Activated CD4-positive, alpha-beta T cell treated with anti-CD3 and anti-CD28 coated beads for 4 hours (primary cell): ENCODE measurements at places on chromosomes 2 and 18.

- no peak for DNase-seq
Measured at GRCh38 chr2:176683618-176684111, 414.4 kb downstream of the MTX2 start.

GRCh38 chr2:198994678-198995077, 463.1 kb downstream of the SATB2 start:
- no peak for DNase-seq

DNA sequence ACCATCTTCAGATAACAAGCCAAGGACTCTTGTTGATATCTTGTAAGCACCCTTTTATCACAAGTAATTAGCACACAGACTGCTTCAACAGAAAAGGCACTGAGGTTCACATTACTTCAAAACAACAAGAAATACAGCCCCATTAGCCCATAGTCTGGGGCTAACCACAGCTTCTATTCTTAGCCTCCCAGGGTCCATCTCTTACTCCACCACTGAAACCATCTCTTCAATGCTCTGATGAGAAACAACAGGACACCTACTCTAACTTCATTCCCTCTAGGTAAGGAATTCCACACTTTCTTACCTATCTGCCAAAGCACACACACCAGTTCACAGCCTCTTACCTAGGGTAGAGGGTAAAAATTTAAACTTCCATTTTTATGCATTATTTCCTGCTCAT, 26.4 kb upstream of the CYTIP start:
- no peak for DNase-seq

DNA sequence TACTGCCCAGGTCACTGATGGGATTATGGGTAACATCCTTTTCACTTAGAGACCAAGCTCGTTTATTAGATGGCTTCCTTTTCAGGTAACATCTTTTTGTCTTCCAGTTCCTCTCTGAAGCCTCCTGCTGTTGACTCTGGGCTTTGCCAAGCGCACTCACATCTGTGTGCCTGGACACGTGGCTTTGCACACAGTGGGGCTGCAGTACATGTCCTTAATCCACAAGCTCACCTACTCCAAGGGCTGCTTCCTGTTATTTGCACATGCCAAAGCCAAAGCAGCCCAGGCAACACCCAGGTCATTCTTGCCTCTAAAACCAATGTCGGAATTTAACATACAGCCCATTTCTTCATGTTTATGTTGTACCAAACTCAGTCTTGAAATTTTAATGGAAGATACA, 124.2 kb upstream of the BOD1L2 start:
- no peak for DNase-seq

DNA sequence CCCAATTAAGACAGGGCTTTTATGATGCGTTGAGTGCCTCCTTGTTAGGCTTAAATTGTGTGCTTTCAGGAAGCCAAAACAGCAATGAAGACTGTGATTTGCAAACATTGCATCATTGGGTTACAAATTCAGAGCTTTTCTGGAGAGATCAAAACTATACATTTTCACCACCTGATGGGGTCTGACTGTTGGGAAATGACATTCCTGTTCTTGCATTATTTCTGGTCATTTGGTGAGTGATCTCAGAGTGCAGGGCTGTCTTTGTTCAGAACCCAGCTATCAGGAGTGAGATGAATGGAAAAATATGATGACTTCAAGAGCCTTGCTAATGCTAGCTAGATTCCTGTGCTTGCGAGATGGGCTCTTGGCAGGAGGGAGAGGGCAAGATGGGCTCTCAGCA, 39.1 kb downstream of the SH3RF3 start:
- no peak for DNase-seq

- DNase-seq: no peak
Measured at GRCh38 chr2:177753682-177754491, 318.7 kb downstream of the PDE11A start.

DNA sequence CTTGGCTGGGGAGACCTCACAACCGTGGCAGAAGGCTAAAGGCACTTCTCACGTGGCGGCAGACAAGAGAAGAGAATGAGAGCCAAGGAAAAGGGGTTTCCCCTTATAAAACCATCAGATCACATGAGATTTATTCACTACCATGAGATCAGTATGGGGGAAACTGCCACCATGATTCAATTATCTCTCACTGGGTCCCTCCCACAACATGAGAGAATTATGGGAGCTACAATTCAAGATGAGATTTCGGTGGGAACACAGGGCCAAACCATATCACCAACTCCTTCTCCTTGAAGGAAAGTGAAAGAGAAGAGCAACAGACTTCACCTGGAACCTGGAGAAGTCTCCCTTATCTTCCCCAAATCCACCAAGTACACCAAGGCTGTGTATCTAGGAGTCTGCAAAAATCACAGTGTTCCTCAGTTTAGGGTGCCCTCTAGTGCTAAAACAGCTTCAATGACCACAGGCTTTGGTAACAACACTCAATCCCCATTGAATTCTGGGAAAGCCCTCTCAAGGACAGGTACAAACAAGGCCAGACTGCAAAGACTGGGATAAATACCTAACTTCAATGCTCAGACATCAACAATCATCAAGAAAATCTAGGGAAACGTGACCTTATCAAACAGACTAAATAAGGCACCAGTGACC, 148.8 kb upstream of the SRD5A2 start:
- no peak for DNase-seq

DNA sequence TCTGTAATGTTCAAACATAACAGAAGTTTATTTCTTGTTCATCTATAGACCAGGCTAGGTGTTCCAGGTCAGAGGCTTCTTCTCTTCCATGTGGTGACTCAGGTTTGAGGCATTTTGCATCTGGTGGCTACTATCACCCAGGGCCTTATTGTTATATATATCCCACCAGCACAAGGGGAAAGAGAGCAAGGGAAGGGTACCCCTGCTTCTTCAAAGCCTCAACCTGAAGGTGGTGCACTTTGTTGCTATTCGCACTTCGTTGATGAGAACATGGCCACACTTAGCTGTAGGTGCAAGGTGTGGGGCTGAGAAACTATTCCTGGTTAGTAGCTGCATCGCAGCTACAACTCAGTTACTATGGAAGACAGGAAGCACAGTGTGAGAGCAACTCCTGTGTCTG, 27.4 kb upstream of the SLC3A1 start:
- no peak for DNase-seq

DNA sequence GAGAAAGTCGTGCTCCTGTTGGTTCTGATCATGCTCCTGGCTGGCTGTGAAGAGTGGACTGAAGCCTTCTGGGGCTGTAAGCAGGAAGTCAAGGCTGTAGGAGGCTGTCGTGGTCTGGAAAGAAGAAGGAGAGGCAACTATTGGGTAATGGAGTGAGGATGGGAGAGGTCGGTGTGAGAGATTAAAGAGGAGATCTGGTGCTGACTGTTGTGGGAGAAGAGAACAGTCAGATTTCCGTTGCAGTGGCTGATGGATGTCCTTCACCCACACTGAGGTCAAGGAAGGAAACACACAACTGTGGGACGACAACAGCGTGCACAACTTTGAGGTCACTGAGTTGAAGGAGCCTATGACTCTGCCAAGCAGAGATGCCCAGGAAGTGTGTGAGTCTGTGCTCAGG, 2.8 kb upstream of the PSMD1 start:
- DNase-seq: no peak

GRCh38 chr2:101770726-101771125, 73.2 kb downstream of the MAP4K4 start:
- DNase-seq: no peak

DNA sequence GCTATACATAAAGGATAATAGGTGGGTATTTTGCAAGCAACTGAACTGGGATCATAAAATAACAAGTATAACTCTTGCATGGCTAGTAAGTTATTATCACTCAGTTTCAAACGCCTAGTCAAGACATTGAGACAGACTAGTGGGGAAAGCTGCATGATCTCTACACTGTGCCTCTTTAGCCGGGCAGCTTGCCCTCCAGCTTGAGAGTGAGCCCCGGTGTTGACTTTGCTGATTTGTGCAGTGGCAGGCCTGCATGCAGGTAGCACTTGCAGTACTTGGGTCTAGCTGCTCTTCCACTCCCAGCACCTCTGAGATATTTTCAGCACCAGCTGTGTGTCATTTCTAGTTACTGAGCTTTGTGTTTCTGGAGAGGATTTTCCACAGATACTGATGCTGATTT, 118.8 kb upstream of the DAPL1 start:
- no peak for DNase-seq

GRCh38 chr2:105291981-105292380, 37.6 kb downstream of the TGFBRAP1 start:
- DNase-seq: no peak

DNA sequence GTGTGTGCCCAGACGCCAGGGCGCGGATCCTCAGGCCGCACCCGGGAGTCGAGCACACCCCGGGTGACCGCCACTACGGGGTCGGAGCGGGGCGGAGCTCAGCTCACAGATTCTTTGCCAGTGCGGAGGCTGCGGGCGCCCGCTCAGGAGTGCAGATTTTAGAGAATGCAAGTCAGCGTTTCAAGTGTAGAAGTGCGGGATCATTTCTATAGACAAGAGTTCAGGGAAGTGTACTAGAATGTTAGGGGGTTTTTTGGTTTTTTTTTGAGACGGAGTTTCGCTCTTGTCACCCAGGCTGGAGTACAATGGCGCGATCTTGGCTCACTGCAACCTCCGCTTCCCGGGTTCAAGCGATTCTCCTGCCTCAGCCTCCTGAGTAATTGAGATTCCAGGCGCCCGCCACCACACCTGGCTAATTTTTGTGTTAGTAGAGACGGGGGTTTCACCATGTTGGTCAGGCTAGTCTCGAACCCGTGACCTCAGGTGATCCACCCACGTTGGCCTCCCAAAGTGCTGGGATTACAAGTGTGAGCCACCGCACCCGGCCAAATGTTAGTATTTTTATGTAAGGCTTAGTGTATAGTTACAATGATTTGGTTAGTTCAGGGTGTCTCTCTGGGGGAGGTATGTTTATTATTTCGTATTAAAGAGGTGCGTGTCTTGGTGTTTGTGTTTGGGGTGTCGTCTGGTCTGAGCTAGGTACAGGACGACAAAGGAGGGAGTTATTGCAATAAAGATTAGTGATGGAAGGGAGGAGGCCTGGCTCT, 619 bp upstream of the FAM168B start:
- no peak for DNase-seq

GRCh38 chr2:8116661-8117060, 565.2 kb upstream of the ID2 start:
- DNase-seq: no peak

DNA sequence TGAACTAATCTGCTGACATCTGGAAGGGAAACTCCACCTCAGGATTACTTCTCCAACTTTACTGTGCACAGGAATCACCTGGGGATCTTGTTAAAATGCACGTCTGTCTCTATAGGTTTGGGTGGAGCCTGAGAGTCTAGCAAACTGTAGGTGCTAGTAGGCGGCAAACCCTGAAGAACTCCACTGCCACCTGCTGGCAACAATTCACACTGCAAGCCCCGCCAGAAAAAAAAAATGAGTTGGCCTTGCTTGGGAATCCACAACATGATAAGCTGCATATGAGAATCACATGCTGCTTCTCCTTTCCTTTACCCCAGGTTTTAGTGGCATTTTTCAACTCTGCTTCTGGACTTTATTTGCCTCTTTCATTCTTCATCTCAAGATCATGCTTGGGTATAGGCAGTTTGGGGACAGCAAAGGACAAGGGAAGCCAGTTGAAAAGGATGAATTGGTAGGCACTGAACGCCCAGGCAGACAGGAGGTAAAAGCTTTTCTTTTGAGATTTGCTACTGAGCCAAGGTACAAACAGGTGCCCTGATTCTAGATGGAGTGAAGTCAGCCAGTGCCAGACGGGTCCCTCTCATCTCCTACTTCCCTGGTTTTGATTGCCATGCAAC, 88.8 kb downstream of the VIT start:
- peak; percentile 62 for DNase-seq

GRCh38 chr2:162821718-162822117, 16.8 kb downstream of the KCNH7 start:
- no peak for DNase-seq

DNA sequence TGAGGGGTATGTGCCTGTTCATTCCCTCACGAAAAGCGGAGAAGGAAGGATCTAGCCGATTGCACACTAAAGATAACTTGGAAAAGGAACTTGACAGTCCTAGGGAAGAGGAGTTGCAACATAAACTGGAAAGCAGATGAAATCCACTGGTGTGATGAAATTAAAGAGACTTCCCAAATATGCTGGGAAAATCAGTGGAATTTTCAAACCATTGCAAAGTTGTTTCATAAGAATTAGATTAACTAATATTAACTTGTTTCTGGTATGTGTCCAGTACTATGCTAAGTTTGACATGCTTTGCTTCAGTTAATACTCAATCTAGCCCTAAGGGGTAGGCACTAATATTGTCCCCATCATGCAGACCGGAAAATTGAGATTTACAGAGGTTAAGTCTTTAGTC, 222.7 kb downstream of the IKZF2 start:
- DNase-seq: no peak

DNA sequence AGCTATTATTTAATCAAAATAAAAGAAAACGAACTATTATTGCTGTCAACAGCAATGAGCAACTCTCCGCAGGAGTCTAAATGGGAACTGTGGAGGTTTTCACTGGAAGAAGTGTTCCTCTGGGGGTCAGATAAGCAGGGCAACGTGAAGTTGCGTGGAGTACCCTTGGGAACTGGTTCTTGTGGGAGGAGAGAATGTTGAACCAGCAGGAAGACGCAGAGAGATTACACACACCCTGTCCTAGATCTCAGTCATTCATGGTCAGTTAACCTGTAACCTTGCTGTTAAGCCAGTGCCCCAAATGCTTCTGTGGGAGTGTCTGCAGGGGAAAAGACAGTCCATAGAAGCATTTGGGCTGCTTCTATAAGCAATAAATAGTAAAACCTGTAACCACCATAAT, 20.4 kb upstream of the CABLES1 start:
- DNase-seq: no peak

GRCh38 chr2:2941205-2941604, 436.4 kb downstream of the EIPR1 start:
- no peak for DNase-seq

GRCh38 chr2:134527381-134527780, 191.4 kb downstream of the TMEM163 start:
- no peak for DNase-seq

DNA sequence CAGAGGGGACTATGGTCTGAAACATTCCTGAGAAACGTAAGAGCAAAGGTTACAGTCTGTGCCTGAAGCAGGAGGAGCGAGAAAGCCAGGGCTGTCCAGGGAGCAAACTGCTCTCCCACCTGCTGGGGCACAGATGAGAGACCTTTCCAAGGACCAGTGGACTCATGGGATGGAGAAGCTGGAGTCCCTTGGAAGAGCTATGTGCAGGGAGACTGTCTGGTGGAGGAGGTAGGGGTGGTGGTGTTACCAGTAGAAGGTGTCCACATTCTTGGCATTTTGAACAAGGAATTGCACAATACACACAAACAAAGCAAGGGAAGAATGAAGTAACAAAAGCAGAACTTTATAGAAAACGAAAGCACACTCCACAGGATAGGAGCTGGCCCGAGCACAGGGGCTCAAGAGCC, 97.9 kb upstream of the CYRIA start:
- DNase-seq: no peak

DNA sequence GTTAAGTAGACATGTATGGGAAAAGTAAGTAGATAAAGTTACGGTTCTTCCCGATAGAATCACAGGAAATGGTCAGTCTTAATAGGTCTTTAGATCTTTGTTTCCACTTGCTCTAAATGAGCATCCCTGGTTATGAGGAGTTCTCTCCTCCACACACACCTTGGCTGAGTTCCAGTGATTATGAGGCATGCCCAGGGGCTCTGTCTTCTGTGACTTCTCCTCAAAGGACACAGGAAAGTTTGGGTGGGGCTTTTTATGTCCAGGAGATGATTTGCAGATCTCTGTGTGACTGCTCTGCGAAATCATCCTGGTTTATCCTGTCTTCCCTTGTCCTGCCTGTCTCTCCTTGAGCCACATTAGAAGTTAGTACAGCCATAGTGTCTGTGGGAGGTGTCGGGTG, 83.9 kb upstream of the EML6 start:
- no peak for DNase-seq
